ENCODE measurements at places on chromosomes 3 and 15. TPM values are rescaled to one million over a fixed set of nuclear protein-coding genes. Genes with fewer than 3 reads are reported as not detected.

DNA sequence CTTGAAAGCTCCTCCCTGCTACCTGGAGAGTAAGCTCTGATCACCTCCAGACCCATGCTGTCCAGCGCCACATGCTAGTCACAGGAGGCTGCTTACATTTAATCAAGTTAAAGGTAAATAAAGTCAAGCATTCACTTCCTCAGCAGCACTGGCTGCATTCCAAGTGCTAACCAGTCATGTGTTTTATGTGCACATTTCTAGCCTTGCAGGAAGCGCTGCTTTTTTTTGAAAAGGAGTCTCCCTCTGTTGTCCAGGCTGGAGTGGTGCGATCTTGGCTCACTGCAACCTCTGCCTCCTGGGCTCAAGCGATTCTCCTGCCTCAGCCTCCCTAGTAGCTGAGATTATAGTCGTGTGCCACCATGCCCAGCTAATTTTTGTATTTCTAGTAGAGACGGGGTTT, 279.2 kb downstream of the GABRG3 start:
- H3K27me3 ChIP-seq: no peaks in the 10 kb centered on the region
- H3K4me3 ChIP-seq: no peak overlapping the region
- no peak for DNase-seq
- H3K27ac ChIP-seq: no peak overlapping the region
- peaks cover 5% of the 10 kb centered on the region for H3K4me1 ChIP-seq

CCDC12 gene
- 34.5 TPM for total RNA-seq

DNA sequence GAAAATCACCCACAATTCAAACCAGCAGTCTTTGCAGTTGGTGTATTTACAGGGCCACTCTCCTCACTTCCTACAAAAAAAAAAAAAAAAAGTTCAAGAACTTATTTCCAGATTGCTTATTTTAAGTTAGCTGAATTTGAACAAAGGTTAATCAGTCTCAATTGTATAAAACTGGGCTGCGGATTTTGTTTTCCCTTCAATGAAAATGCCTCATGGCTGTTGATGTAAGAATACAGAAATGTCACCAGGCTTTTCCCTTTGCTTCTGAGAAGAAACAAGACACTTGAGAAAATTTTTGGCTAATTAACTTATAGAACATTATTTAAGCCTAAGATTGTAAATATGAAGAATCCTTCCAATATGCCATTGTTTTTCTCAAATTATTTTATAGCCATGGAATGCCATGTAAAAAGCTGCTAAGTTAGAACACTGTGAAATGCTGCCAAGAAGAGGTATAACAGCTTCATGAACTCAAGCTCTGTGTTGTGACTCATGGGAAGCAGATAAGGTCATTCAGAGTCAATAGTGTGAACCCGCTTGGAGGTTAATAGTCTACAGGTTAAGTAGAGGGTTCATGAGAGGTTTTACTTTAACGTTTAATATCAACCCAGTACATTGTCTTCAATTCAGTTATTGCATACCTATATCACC, 84.3 kb upstream of the ABI3BP start:
- H3K4me3 ChIP-seq: no peak overlapping the region
- no peaks in the 10 kb centered on the region for H3K36me3 ChIP-seq
- peaks cover 32% of the 10 kb centered on the region for H3K4me1 ChIP-seq
- peak overlapping the region; percentile 59 for H3K27ac ChIP-seq
- DNase-seq: no peak

SLC28A2 gene
- not detected for total RNA-seq

DNA sequence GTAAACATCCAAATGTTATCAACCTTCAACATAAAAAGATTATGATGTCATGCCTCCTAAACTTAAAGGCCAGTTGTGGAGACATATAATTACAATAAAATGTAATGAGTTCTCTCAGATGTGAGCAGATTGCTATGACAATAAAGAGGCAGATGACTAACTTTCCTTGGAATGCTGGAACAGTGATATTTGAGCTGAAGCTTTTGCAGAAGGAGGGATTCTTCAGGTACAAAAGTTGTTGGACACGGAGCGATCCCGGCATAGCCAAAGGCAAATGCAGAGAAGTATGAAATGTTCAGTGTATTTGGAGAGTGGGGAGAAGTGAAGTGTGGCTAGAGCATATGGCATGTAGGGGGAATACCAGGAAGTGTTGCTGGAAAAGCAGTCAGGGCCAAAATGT, 520.1 kb downstream of the FGF12 start:
- H3K27ac ChIP-seq: no peak overlapping the region
- no peak overlapping the region for H3K4me3 ChIP-seq
- no peak for DNase-seq
- no peaks in the 10 kb centered on the region for H3K4me1 ChIP-seq

DNA sequence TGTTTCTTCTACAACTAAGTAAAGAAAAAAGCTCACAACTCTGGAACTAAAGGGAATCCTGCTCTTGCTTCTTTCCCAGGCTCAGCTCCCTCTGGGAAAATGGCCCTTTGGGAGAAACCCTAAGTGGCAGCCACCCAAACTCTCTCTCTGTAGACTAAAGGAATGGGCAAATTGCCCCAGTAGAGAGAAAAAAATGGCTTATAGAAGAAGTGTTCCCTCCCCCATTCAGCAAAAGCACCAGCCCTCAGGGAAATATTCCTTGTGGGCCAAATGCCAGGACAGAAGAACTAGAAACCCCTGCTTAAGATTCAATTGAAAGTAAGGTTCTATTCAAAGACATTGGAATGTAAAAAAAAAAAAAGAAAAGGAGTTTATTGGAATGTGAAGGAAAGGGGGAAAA, 603.7 kb upstream of the ALCAM start:
- no peaks in the 10 kb centered on the region for H3K36me3 ChIP-seq
- H3K27ac ChIP-seq: peak overlapping the region; percentile 90
- DNase-seq: no peak
- H3K4me1 ChIP-seq: peaks cover 32% of the 10 kb centered on the region

DNA sequence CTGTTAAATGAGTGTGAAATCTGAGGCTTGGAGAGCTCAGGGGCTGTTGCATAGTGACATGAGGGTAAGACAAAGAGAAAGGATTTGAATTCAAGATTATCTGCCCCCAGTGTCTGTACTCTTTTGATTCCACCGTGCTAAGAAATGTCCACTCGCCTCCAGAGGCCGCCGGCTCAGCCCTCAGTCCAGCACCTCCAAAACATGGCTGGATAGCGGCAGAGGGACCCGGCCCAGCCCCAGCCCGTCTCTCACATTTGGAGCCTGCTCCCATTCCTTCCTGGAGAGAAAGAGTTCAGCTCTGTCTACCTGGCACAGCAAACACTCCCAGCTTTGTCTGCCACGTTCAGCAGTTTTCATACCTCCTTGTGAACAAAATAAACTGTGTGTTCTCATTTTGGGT, 84.8 kb upstream of the IQSEC1 start:
- no peaks in the 10 kb centered on the region for H3K27me3 ChIP-seq
- no peak for DNase-seq
- H3K36me3 ChIP-seq: no peaks in the 10 kb centered on the region
- no peak overlapping the region for H3K4me3 ChIP-seq
- no peak overlapping the region for H3K27ac ChIP-seq

- H3K4me3 ChIP-seq: no peak overlapping the region
- no peak for DNase-seq
- no peaks in the 10 kb centered on the region for H3K36me3 ChIP-seq
- H3K4me1 ChIP-seq: no peaks in the 10 kb centered on the region
Observed at GRCh38 chr15:92332125-92332899, 61.4 kb upstream of the ST8SIA2 start.

DNA sequence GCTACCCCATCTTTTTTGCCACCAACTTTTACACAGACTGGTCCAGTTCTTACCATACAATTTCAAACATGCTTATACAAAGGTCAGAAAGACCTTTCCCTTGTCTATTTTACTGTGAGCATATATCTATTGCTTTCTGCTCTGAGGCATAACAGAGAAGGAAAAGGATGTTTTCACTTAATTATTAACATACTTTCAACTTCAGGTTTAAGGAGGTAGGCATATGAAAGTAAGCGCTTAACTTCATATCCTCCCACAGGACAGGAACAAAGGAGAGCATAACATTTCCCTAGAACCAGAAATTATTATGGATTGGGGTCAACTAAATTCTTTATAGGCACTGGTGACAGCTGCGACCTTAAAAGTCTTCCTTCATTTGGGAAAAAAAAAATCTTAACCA, 1.1 kb downstream of the MYEF2 start:
- H3K4me3 ChIP-seq: peak overlapping the region; percentile 83
- peaks cover 9% of the 10 kb centered on the region for H3K36me3 ChIP-seq
- DNase-seq: no peak
- peak overlapping the region; percentile 86 for H3K27ac ChIP-seq

C15orf40 gene
- total RNA-seq: 24.5 TPM

ST3GAL6 gene
- 4.4 TPM for total RNA-seq

MORC1 gene
- total RNA-seq: not detected

GRCh38 chr15:100853676-100854440, 25.8 kb upstream of the ALDH1A3 start:
- peaks cover 23% of the 10 kb centered on the region for H3K27me3 ChIP-seq
- no peak overlapping the region for H3K27ac ChIP-seq
- H3K4me1 ChIP-seq: no peaks in the 10 kb centered on the region

GRCh38 chr3:137988982-137989381, 21.0 kb upstream of the CLDN18 start:
- no peaks in the 10 kb centered on the region for H3K4me1 ChIP-seq
- DNase-seq: no peak
- no peak overlapping the region for H3K27ac ChIP-seq
- no peaks in the 10 kb centered on the region for H3K36me3 ChIP-seq

DNA sequence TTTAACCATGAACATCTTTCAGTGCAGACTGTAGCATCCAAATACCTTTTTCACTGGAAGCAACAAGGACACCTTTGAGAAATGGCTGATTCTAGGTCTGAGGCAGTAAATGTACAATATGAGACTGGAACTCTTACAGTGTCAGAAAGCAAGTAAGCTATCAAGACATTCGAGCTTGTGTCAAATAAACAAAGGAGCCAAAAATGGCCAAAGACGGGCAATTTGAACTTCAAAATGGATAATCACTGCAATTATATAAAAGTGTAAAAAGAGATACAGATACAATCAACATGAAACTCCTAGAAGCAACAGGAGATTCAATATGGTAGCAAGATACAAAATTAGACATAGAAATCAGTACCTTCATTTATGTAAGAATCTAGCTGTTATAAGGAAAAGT, 138.5 kb upstream of the CCDC54 start:
- no peak overlapping the region for H3K27ac ChIP-seq
- no peaks in the 10 kb centered on the region for H3K36me3 ChIP-seq
- DNase-seq: no peak
- H3K27me3 ChIP-seq: no peaks in the 10 kb centered on the region

DNA sequence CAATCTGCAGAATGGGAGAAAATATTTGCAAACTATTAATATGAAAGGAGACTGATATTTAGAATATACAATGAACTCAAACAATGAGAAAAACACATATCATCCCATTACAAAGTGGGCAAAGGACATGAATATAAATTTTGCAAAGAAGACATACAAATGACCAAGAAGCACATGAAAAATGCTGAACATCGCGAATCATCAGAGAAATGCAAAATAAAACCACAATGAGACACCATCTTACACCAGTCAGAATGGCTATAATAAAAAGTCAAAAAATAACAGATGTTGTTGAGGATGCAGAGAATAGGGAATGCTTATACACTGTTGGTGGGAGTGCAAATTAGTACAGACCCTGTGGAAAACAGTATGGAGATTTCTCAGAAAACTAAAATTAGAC, 83.6 kb downstream of the RAP2B start:
- H3K4me1 ChIP-seq: peaks cover 40% of the 10 kb centered on the region
- no peaks in the 10 kb centered on the region for H3K27me3 ChIP-seq
- H3K4me3 ChIP-seq: no peak overlapping the region
- H3K36me3 ChIP-seq: peaks cover 3% of the 10 kb centered on the region
- peak overlapping the region; percentile 35 for H3K27ac ChIP-seq

GRCh38 chr15:59349680-59350420, 22.8 kb downstream of the MYO1E start:
- H3K4me1 ChIP-seq: peaks cover 18% of the 10 kb centered on the region
- H3K27me3 ChIP-seq: no peaks in the 10 kb centered on the region
- H3K36me3 ChIP-seq: peaks cover 2% of the 10 kb centered on the region
- H3K4me3 ChIP-seq: no peak overlapping the region
- DNase-seq: no peak

ENTPD3 gene
- not detected for total RNA-seq

- H3K27ac ChIP-seq: no peak overlapping the region
- H3K27me3 ChIP-seq: peaks cover 83% of the 10 kb centered on the region
- peaks cover 5% of the 10 kb centered on the region for H3K36me3 ChIP-seq
- peaks cover 3% of the 10 kb centered on the region for H3K4me1 ChIP-seq
- no peak for DNase-seq
Observed at GRCh38 chr3:172444821-172445220, 3.4 kb downstream of the GHSR start.

DNA sequence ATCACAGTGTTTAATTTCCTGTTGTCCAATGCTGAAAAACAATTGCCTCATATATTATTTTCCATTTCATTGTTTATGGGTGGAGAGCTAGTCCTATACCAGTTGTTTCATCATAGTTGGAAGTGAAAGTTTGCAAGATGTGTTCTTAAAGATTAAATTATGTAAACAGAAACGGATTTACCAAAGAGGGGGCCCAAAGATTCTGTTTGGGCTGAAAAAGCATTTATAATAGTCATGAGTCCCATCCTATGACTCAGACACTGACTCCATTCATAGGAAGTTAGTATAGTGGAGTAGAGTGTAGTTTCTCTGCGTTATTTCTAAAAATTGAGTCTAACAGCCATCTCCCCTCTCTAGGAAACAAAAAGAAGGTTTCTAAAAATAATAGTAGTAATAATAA, 24.3 kb downstream of the NFKBIZ start:
- no peaks in the 10 kb centered on the region for H3K27me3 ChIP-seq
- peaks cover 1% of the 10 kb centered on the region for H3K4me1 ChIP-seq
- DNase-seq: no peak
- H3K27ac ChIP-seq: no peak overlapping the region

MKRN3 gene
- total RNA-seq: not detected

DNA sequence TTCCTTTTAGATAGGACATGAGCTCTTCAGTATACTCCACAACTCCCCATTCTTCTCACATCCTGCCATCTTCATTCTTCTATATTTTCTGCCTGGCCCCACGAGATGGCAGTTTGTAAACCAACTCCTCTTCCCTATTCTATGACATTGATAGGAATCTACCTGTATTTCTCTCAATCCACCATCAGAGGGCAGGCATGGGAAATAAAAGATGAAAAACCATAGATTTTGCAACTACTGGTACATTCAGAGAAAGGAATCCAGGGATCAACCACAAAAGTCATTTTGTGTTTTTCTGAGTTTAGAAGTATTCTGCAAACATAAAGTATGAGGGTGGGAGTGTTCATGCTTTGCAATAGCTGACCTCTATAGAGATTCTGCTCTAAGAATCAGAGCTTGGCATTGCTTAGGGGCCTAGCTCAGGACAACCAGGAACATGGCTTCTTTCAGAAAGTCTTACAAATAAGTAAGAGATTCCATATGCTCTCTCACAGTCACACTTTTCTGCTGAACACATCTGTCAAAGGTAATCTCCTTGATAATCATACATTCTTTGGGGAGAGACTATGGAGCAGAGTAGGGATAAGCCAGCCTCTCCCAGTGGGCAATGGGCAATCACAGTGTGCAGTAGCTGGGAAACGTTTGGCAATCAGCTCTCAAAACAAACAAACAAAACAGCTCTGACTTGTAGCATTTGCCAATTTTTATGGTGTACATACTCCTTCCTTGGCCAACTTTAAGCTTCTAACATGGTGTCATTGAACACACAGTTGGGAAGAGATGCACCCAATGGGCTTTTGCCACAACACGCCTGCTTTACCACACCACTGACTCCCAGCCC, 43.1 kb upstream of the SLC25A36 start:
- H3K4me1 ChIP-seq: peaks cover 4% of the 10 kb centered on the region
- peaks cover 36% of the 10 kb centered on the region for H3K27me3 ChIP-seq
- DNase-seq: no peak
- no peak overlapping the region for H3K4me3 ChIP-seq
- no peak overlapping the region for H3K27ac ChIP-seq
- no peaks in the 10 kb centered on the region for H3K36me3 ChIP-seq

All from osteocyte (in vitro differentiated cells).